ENCODE measurements at places on chromosomes 7 and 10. TPM values are rescaled to one million over a fixed set of nuclear protein-coding genes. Genes with fewer than 3 reads are reported as not detected.

The PWWP2B gene
- 33.7 TPM for total RNA-seq

The PRPF18 gene
- 50.3 TPM for total RNA-seq

The ADRA2A gene
- total RNA-seq, result 2.1 TPM

The ADCYAP1R1 gene
- total RNA-seq, result 1.3 TPM

The POLR2J3 gene
- total RNA-seq, result 17.2 TPM

DNA sequence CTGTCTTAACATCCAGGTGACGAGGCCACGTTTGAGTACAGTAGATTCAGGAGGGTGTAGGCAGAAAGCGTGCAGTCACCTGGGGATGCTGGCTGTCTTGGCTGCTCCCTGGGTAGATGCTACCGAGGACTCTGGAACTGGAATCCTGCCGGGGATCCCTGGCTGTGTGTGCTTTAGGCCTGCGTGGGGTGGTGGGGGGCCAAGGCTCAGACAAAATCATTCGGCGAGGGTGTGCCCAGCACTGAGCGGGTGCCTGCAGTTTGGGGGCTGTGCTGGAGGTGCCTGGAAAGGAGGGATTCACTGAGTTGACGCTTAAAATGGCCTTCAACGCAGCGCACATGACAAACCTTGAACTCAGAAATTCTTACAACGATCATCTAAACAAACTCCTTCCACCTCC is 93.5 kb upstream of the PODXL start:
- DNase-seq, result no peak

DNA sequence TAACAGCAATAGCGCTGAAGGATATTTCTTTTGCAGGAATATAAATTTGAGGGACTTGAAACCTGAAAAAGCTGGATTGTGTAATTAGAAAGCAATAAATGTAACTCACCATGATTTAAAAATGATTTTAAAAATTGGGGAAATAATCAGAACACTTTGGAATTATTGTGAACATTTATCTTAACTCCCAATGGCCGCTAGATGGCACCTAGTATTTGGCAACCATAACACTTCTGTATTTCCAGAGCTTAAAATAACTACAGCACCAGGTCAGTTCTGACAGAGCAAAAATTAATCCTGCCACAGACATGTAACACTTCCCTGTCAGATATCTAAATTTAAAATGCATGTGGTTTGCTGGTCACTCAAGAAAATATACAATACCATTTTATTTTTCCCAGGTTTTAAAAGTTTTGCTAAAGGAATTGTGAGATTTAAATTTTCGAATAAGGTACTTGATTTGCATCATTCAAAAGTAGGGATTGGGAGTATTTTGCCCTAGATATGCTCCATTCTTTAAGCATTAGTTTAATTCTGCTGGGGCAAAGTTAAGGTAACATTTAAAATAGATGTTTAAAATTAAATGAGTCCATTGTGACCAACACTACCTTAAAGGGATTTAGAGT is 144.5 kb downstream of the PPP1R3A start:
- DNase-seq, result no peak

- DNase-seq, result no peak
Measured at GRCh38 chr10:68721673-68722335, 765 bp downstream of the CCAR1 start.

DNA sequence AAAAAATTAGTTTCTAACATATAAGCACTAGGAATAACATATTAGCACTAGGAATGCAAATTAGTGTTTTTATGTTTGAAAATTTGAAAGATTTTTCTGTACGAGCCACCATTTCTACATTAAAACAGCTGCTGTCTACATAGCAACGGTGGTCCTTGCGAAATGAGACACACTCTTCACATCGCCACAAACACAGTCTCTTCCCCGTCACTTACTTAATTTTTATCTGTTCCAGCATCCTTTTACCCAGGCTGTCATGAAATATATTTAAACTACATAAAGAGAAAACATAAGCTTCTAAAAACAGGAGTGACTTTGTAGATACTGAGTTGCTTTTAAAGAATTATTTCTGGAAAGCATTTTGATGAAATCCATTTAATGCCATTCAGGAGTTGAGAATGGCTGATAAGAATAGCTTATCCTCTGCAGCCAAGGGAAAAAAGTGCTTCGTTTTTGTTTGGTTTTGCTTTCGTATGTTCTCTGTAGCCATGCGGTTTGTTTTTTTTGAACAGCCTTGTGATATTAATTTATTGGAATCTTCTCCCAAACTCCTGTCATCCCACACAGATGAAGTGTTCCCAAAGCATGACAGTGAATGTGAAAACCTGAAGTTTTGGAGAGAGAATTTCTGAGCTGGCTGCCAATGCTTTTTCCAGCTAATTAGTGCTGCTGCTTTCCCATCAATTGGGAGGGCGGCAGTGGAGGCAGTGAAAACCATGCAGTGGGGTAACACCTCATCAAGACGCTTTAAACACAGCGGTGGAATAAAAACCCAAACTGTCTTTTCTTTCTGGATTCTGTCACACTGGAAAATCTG is 603.7 kb upstream of the ADARB2 start:
- DNase-seq, result no peak

- no peak for DNase-seq
Measured at GRCh38 chr10:98256692-98257091, 11.3 kb downstream of the LOXL4 start.

DNA sequence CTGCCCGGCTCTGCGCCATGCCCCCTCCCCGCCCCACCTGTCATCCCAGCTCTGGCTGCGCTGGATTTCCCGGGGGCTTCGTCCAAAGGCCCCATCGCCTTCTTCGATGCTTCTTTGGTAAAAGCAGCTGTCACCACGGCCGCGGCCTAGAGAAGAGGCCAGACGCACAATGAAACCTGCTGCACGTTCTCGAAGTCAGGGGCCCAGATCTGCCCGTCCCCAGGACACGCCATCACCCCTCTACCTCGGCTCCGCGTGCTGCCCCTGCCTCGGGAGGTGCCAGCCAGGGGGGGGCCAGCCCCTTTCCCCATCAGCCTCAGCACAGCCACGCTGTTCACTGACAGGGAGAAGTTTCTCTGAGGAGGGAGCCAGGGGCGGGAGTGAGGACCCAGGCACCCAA is 6.8 kb downstream of the GIGYF1 start:
- no peak for DNase-seq

DNA sequence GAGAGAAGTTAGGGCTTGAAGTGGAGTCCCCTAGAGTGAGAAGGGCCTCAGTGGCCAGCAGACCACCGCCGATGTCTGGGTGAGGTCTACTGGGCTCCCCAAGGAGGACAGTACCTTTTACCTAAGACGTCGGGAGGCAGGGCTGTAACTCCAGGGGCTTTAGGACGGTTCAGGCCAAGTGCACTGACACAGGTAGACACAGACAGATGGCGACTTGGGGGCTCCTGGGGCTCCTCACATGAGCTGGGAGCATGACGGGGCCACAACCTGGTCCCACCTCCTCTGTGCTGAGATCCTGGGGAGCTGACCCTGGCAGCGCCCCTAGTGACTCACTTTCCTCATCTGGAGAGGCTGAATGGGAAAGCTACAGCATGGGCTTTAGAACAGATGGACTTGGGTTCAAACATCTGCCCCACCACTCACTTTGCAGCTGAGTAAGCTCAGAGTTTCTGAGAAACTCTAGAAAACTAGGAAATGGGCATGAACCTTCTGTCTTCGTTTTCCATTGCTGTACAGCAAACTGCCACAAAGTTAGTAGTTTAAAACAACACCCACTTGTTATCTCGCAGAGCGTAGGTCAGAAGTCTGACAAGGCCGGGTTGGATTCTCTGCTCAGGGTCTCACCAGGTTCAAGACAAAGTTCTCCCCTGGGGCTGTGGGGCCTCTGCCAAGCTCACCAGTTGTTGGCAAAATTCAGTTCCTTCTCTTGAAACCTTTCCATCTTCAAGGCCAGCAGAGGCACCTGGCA is 4.7 kb upstream of the COMTD1 start:
- no peak for DNase-seq

DNA sequence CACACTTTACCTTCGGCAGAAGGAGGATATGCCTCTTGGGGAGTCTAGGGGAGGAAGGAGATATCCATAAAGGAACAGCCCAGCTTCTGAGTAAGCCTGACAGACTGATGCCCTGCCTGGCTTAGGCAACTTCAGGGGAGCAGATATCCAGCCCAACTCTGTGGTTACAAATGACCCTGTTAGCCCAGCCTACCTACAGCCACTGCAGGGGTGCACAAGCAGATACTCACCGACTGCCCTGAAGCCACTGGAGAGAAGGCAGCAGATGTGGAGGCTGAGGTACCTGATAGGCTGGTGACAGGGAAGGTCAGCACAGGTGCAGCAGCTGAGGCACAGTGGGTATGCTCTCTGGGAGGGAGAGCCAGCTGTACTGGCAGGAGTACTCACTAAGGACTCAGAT is 770.2 kb downstream of the GRID1 start:
- no peak for DNase-seq

DNA sequence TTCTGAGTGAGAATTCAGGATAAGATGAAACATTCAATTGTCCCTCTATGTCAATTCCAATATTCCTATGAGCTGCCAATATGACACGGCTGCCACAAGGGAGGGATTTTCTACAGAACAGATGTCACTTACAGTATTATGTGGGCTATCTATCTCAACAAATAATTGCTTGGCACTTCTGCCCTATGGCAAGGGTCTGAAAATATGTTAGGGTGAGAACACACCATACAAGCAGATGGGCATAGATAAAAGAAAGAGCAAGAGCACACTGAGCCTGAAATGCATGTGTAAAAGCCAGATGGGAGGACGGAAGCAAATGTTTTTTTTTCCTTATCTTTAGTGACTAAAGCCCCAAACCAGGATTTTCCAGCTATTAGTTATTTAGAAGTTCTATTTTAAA is 70.1 kb upstream of the TFEC start:
- DNase-seq, result no peak

GRCh38 chr7:123484199-123484598 is 50.2 kb downstream of the IQUB start:
- no peak for DNase-seq

- no peak for DNase-seq
Measured at GRCh38 chr10:24651923-24652322, 71.8 kb downstream of the ARHGAP21 start.

GRCh38 chr7:129519464-129519863 is 17.1 kb downstream of the SMKR1 start:
- DNase-seq, result no peak

DNA sequence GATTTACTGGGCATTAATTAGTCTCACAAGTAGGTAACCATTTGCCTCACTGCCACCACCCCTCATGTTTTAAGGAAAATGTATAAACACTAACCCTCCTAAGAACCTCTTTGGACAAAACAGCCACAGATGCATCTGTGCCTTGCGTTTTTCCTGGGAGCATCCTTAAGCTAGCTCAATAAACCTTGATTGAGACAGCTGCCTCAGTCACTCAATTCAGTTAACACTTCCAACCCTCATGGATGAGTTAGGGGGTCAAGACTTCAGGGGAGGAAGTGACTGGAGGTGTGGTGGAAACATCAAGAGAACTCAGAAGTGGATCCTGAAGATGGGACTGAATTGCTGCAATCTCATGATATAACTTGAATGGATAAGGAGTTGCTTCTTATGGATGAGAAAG is 31.5 kb downstream of the CUL2 start:
- no peak for DNase-seq

- DNase-seq, result no peak
Measured at GRCh38 chr10:14810969-14811953, 26.6 kb downstream of the CDNF start.

DNA sequence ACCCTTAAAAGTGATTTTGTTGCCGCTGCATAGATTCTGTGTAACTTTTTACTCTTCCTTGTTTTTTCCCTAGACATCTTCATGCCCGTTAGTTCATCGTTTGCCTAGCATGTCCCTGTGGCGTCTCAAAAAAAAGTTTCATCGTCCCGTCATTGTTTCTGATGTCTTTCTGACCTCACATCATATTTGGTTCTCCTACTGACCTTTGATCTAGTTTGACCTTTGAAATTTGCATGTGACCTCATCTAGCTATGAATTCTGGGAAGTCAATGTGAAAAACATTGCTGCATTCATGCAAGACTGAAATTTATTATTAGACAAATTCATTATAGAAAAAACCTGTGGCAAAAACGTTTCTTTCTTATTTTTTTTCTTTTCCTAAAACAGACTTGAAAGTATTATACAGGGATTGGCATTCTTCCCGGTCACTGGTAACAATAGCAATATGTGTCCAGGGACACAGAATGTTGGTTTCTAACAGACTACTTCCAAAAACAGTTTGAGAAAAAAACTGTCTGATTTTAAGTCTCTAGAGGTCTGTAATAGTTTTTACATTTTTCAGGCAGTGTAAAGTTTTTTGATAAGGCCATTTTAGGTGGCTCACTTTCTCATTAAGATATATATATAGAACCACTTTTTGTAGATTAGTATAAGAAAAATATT is 280.9 kb downstream of the USP6NL start:
- DNase-seq, result no peak

DNA sequence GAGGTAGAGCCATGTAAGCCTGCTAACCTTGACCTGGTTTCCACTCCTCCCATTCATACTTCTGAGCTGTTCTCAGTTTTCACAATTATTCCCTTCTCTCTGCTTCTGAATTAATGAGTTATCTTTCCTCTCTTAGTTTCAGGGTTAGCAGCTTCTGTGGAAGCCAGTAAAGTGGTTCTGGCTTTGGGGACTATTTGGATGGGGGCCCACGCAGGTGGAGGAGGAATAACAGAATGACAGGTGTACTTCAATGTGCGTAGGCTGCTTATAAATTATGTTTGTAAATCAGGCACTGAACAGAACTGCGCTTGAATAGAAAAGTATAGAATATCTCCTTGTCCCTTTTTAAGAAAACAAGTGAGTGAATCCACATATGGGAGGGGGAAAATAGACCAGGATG is 128.9 kb upstream of the GAD2 start:
- no peak for DNase-seq

DNA sequence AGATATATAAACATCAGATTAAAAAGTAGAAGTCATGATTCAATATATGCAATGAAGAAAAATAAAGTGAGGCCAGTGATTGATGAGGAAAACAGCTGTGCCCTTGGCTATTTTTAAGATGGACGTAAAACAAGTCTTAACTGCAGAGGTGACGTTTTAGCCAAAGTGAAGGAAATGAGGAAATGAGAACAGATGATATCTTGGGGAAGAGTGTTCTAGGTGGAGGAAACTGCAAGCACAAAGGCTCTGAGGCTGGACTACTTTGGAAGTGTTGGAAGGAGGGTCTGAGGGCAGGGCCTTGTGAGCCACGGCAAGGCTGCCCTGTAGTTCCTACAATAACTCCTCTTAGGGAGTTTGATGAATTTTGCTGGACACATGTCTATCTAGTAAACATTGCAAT is 140.5 kb upstream of the AKR1E2 start:
- no peak for DNase-seq

All from upper lobe of left lung (tissue), 6 donors.